ENCODE measurements at places on chromosomes 6 and 20.

- no peak for DNase-seq
Observed at GRCh38 chr6:127765949-127766348, 134.9 kb downstream of the THEMIS start.

- DNase-seq = no peak
Observed at GRCh38 chr20:36004045-36004444, 35.7 kb downstream of the CNBD2 start.

- DNase-seq = no peak
Observed at GRCh38 chr20:35296101-35296554, 3.9 kb upstream of the FAM83C start.

- DNase-seq = no peak
Observed at GRCh38 chr6:34497411-34497810, 31.5 kb downstream of the PACSIN1 start.

DNA sequence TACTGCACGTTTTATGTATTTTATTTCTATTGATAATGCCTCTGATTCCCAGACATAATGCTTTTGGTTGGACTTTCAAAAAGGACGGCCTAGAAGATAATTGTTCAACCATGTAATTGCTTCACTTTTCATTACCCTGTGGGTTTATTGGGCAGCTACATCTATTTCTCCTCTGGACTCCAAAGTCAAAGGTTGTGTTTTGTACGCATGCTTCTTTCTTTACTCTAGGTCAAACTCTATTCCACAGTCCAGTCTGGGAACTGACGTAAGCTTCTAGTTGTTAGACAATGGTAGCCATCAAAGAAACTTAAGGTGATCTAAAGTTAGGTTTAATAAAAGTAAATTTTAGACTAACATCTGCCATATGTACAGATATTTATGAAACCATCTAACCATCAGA lies 6.6 kb upstream of the SLC17A3 start:
- no peak for DNase-seq

GRCh38 chr20:46523696-46524328 lies 10.5 kb upstream of the ZNF334 start:
- DNase-seq = no peak

- DNase-seq = no peak
Observed at GRCh38 chr6:19175023-19175422, 662.1 kb upstream of the ID4 start.

DNA sequence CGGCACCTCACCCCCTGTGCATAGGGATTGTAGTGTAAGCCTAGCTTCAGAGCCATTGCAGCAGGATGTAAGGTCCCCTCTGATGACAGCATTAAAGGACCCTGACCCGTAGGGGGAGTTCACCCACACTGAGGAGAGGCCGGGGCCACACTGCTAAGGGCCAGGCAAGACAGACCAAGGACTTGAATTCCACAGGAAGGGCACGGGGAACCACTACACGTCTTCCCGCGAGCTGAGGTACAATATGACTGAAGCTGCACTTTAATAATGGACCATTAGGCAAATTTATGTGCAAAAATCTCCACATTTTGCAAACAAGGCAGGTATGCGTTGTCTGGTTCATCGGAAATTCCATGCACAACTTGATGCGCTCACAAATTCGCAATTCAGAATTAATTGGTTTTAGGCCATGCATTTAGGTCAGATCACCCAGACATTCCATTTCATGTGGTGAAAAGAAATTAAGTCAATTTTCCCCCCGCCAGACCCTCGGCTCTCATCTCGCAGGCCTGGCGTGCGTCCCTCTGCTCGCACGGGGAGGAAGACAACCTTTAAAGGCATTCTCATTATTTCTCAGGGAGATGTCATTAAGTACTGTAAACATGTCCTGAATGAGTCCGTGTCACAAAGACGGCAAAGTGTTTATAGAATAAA lies 111.8 kb downstream of the FOXA2 start:
- DNase-seq = no peak

GRCh38 chr20:19407736-19408135 lies 195.3 kb downstream of the SLC24A3 start:
- no peak for DNase-seq

GRCh38 chr20:56685879-56686278 lies 56.8 kb downstream of the TFAP2C start:
- DNase-seq = no peak

DNA sequence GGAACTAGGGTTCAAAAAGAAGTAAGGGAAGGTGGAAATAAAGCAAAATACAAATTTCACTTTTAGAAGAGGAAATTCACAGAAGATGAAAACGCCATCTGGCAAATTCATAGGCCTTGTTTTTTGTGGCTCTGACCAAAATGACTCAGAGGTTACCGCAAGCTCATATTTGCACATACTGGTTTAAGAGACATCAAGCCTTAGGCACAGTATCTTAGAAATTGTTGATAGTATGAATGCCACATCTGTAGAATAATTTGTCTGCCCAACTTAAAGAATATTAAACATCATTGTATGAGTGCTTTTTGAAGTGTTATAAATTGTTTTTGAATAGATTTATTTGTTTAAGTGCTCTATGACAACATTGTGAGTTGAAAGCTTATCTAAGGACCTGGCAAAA lies 10.6 kb downstream of the TAAR1 start:
- DNase-seq = peak; percentile 62

GRCh38 chr20:41989039-41989679 lies 371.0 kb upstream of the CHD6 start:
- DNase-seq = no peak

DNA sequence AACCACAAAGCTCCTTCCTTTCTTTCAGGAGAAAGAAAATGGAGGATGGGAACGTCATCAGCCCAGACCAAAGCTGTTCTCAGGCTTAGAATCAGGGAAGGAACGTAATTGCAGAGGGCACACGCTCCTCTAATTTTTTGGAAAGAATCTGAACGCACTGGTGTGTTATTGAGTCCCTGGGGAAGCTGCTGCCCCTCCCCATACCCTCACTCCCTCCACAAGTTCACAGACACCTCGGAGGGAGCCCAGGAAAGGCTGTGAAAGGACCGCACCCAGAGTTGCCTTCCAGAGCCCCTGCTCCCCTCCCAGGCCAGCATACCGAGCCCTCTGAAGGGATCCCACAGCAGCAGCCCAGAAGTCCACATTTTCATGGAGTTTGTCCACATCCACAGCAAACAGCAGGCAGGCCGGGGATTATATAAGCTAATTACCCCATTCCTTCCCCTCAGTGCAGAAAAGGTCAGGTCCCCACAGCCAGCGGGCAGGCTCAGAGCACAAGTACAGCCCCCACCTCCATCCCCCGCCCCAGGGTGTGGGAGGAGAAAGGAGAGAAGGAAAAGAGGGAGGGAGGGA lies 53.7 kb downstream of the ANKRD60 start:
- no peak for DNase-seq

DNA sequence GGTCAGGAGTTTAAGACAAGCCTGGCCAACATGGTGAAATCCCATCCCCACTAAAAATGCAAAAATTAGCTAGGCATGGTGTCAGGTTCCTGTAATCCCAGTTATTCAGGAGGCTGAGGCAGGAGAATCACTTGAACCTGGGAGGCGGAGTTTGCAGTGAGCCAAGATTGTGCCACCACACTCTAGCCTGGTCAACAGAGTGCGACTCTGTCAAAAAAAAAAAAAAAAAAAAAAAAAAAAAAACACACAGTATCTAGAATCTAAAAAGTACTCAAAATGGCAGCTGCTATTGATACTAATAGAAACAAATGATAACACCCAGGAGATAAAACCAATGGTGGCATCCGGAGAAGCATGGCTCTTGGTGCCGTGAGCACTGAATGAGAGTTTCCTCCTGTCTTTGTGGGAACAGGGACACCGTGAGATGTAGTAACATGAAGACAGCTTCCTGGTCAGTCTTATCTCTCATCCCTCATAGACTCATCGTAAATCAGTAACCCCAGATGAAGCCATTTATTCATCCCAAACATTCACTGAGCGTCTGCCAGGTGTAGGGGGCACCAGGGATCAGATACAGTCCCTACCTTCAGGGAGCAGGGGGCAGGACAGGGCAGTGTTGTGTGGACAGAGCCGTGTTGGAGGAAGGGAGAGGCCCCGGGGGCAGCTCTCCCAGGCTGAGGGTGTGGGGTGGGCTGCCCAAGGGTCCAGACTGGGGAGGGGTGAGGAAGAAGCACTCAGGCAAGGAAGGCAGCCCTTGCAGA lies 66.1 kb downstream of the SYNJ2 start:
- DNase-seq = no peak

DNA sequence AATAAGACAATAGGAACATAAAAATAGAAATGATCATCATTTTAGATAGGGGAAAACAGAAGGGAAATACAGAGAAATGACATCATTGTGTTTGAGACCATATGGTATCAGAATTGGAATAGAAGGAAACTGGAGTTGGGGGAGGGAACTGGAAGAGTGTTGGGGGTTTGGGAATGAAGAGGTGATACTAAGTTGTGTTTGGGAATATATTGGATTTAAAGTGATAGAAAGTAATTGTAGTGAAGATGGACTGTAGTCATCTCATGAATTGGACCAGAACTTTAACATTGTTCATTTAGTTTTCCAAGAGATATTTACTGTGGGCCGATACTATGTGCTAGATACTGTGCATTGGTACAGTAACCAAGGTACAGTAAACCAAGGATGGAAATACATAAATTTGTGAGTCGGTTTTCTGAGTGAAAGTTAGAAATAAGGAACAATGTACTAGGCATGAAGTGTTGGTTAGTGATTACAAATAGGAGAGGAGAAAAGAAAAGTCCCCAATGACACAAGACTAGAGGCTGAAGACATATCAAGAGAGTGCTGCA lies 32.3 kb downstream of the KCNQ5 start:
- no peak for DNase-seq

- DNase-seq = no peak
Observed at GRCh38 chr20:22160101-22160652, 424.2 kb downstream of the FOXA2 start.

DNA sequence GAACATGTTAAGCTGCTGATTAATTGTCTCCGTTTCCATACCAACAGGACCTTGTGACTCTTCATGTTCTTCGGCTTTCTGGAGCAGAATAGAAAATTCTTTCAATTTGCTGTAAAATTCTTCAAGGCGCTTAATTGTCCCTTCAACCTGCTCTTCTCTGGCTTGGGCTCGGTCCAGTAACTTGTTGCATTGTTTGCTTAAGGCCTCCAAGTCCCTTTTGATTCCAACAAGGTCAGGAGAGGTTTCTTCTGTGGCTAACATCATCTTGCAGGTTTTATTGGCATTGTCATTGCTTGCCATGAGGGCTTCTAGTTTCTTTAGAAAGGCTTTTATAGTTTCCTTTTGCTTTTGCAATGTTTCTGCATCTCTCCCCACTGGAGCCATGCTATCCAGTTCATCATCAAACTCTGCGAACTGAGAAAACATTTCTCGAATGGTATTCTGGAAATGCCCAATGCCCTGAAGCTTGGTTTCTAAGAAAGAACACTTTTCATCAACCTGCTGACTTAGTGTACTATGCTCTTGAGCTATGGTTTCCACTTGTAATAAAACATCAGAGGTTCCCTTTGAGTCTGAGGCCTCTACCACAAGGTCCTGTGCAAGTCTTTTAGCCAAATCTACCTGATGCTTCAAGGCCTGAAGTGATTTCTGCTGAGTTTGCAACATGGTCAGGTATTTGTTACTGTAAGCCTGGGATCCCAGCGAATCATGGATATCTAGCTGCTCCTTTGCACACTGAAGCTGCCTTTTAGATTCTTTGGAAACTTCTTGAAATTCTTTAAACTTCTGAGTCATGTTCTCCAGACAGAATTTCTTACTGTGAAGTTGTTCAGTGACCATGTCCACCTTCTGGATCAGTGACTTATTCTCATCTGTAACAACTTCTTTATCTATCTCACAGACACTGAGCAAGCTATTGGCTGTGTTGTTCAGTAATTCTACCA lies 90.2 kb downstream of the DST start:
- peak; percentile 65 for DNase-seq

GRCh38 chr6:2020909-2021308 lies 224.5 kb downstream of the GMDS start:
- peak; percentile 30 for DNase-seq

DNA sequence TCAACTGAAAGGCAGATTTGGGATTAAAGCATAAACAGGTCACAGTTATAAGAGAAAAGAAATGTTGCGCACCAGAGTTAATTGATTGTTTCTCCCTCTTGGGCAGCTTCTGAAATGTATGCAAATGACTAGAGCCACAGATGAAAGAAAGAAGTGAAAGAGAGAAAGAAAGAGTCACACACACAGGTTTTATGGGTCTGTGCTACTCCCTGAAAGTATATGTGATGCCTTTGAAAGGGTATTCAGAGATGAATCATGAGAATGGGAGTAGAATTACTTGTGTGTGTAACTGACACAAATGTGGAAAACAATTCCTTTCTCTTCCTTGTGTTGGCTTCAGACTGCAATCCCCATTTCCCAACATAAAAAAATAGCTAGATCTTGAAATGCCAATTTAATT lies 196.9 kb downstream of the FOXA2 start:
- no peak for DNase-seq

DNA sequence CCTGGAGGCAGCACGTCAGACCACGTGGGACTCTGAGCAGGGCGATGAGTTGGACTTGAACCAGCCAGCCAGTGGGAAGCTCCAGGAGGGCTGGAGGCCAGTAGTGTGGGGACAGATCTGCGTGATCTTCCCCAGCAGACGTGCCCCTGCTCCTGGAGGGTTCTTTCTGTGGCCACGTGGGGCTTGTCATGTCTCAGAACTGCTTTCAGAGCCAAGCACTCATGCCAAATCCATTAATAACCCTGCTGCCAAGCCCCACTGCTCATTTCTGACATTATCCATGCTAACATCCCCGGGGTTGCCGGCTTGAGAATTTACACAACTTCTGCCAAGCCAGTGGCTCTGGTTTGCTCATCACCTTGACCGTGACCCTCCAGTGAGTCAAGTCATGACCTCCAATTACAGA lies 38.3 kb downstream of the SIRPA start:
- peak; percentile 58 for DNase-seq

GRCh38 chr20:49230021-49230420 lies 10.8 kb downstream of the DDX27 start:
- DNase-seq = no peak

DNA sequence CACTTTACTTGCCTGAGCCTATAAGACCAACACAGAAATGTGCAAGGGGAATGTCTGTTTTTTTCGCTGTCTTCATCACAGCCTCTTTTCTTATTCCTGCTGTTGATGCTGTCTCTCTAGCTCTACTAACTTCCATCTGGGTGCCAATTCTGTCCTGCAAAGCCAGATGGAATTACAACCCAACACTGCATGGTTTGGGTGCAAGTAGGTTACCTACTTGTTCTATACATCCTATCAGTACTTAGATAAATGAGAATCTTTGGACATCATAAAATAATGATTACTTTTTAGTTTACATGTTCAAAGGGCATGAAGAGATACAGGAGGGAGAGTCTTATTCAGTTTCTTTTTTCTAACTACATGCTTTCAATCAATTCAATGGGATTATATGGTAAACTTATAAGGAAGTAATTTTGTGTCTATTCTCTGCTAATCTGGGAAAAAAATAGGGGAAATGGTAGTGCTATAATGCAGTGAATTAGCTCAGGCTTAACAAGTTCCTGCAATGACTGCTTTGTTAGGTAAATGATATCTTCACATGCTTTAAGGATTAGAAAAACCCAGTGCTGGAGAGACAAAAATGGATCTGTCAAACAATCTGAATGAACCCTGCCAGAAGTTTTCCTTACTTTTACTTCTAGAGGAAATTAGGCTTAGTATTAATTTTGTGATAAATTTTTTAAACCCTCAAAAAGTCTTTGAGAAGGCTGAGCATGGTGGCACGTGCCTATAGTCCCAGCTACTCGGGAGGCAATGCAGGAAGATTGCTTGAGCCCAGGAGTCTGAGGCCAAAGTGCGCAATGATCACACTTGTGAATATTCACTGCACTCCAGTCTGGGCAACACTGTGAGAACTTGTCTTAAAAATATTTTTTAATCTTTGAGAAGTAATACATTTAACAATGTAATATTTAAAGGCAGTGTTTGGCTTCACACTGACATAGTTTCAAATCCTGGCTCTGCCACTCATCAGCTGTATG lies 86.5 kb upstream of the E2F3 start:
- no peak for DNase-seq

All from EL (cell line).